DMS79 treated with DMSO at 0.1 percent for 48 hours (cell line): ENCODE measurements at places on chromosomes 2 and 18.

- no peak for DNase-seq
Measured at GRCh38 chr2:85665264-85665937, 2.6 kb downstream of the SFTPB start.

GRCh38 chr2:60926741-60927552 is 45.6 kb downstream of the REL start:
- DNase-seq = no peak

- DNase-seq = no peak
Measured at GRCh38 chr18:59189008-59189407, 30.9 kb upstream of the GRP start.

DNA sequence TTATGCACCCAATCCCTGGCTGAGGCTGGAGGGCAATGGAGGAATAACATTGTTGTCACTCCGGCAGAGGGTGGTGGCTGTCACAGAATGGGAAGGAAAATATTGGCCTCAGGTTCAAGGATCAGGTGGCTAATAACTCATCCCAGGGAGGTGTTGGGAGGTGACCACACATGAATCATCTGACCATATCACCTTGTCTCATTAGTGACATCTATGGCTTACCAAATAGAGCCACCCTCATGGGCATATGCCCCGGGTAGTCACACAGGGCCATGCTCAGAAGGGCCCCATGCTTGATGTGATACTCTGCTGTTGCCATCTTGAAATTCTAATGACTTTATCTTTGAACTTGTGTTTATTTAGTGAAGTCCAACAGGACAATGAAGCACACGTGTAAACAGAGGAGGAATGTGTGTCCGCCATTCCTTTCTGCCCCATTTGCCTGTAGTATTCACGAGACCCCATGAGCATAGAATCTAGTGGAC is 27.5 kb upstream of the HK2 start:
- DNase-seq = no peak

DNA sequence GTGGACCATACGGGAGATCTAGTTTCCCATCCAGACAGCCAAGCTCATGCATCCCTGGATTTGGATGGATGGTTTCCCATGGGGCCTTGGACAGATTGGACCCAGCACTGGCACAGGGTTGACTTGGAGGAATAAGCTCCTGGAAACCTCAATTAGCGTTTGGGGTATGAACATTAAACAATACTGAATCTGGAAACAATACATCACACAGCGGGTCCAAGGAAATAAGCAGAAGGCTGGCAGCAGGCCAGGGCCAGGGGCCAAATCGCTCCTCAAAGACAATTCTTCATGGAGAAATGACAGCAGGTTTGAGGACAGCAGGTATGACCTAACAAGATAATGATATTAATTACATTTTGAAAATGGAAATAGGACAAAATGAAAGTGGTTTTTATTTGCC is 540.6 kb downstream of the RIT2 start:
- no peak for DNase-seq

DNA sequence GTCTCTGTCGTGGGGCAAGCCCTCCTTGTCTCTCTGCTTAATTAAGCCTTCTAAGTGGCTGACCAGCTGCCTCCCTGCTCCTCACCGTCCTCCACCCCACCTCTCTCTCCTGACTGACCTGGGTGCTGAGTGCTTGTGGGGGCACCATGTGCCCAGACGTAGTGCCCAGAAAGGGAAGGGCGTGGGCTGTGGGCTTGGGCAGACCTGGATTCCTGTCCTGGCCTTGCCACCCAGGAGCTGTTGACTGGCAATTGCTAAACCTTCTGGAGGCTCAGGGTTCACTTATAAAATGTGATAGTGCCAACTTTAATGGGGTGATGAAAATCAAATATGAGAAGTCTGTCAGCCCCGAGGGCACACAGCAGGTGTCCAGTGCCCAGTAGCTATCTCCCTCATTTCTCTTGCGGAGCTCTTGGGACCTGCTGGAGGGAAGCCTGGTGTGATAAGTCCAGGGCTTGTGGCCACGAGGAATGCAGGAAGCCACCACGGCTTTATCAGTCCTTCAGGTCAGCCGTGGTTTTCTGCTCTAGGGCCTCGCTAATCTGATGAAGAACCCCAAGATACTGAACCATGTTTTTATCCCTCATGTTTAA is 22.0 kb upstream of the INHBB start:
- DNase-seq = no peak

DNA sequence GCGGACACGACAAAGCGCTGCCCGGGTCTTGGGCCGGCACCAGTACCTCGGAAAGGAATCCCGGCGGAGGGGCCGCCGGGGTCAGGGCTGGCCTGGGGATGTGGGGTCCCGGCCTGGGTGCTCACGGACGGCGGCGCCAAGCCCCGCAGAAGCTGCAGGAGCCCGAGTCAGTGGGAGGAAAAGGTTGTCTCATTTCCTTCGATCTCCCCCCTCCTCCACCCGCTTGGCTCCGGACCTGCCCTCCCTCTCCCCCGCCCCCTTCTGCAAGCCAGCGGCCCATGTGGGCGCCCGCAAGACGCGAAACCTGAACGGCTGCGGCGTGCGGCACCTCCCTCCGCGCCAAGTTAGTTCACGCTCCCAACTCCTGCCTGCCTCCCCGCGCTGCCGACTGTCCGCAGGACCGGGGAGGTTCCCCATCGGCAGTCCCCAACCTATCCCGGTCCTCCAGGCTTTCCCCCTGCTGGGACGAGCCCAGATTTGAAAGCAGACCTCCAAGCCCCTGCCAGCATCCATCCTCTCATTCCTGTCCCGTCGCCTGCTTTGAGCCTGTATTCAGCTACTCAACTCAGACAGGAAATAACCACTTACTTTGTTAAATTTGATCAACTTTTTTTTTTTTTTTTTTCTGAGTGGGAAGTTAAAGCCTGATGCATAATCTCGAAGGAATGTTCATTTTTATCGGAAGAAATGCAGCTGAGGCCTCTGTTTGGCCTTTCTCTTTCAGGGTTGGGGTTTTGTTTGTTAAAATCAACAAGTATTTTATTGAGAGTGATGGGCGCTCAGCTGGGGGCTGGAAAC is at the start of gene EVA1A:
TSS of gene EVA1A (minus strand) at position 172 of the 798 bp plus-strand sequence. CDS start 42,799 bp downstream, outside the sequence.
- peak; percentile 4 for DNase-seq

GRCh38 chr2:46876741-46877384 is 38.7 kb downstream of the MCFD2 start:
- DNase-seq = peak; percentile 47

GRCh38 chr2:191233533-191233932 is 11.7 kb upstream of the MYO1B start:
- no peak for DNase-seq

GRCh38 chr2:85119900-85120299 is 13.3 kb upstream of the TCF7L1 start:
- DNase-seq = no peak

- DNase-seq = no peak
Measured at GRCh38 chr2:29057006-29057405, 17.3 kb downstream of the PCARE start.

- no peak for DNase-seq
Measured at GRCh38 chr18:44866103-44866502, 185.4 kb downstream of the SETBP1 start.

DNA sequence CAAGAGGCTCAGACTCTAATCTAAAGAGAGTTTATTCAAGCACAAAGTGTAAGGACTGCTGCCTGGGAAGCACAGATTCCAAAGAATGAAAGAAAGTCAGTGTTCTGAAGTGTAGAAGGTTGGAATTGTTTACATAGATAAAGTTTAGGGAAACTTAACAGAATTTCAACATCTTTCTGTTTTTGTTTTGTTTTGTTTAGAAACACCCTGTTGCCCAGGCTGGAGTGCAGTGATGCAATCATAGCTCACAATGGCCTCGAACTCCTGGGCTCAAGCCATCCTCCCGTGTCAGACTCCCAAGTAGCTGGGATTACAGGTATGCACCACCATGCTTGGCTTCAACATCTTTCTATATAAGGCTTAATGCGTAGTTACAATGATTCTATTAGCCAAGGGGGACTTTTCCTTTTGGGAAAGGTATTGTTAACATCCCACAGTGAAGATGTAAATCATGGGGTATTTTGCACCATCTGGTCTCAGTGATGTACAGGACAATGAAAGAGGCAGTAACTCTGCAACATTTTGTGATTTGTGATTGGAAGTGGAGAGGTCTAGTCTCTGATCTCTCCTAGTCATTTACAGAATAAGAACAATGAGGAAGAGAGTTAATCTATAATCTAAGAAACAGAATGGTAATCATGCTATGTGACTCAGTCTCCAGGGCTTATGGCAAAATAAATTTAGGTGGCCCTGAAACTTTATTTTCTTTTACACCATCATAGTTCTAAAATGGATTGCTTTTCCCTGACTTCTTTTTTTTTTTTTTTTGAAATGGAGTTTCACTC is 45.6 kb upstream of the MSH6 start:
- DNase-seq = no peak

- DNase-seq = no peak
Measured at GRCh38 chr2:114061566-114062098, 171.7 kb downstream of the ACTR3 start.

- no peak for DNase-seq
Measured at GRCh38 chr2:120587279-120587996, 148.2 kb upstream of the GLI2 start.

GRCh38 chr2:67246791-67247190 is 150.3 kb upstream of the ETAA1 start:
- DNase-seq = no peak

DNA sequence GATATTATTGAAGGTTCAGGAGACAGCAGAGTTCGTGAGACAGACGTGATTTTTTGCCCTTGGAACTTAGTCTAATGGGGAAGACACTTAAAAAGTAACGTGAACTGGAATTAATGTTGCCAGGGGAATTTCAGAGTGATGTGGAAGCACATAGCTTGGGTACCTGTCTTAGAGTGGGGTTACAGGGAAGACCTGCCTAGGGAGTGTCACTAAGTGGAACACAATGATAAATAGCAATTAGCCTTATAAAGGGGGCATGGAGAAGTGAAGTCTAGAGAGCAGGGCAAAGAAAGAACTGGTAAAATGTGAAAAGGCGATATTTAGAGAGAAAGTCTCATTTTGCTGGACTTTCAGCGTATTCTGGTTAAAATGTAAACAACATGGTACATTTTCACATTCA is 306.0 kb upstream of the TCF4 start:
- no peak for DNase-seq

DNA sequence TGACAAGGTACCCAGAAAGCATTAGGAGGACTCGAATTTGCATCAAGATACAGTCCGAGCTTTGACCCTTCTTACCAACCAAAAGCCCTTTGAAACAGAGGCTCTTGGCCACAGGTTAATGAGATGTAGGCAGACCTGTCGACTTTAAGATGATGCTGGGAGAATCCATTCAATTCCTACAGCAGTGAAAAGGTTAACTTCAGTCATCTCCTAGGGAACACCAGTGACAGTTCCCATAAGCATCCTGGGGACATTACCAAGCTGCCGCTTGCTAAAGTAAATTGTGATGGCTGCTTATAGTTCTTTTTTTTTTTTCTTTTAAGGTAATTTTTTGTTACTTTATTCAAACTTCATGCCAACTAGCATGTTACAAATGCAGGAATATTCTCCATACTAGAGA is 379.3 kb downstream of the SOX11 start:
- DNase-seq = peak; percentile 47

DNA sequence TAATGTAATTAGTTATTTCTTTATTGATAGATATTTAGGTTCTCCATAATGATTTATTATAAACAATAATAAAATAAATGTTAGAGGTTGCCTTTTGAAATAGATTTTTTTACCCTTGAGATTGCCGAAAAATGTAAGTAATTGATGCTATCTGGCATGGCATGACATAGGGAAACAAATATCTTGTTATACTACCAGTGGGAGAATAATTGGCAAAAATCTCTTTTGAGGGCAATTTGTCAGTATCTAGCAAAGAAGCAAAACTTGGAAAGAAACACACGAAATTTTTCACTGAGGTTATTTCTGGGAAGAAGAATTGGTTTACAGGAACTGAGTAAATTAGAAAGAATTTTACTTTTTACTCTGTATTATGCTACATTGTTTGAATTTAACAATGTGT is 547.2 kb upstream of the SETBP1 start:
- no peak for DNase-seq

GRCh38 chr2:231640641-231641111 is 48.0 kb downstream of the TEX44 start:
- DNase-seq = peak; percentile 59
